ENCODE measurements at places on chromosomes 3 and 15. TPM values are rescaled to one million over a fixed set of nuclear protein-coding genes. Genes with fewer than 3 reads are reported as not detected.

DNA sequence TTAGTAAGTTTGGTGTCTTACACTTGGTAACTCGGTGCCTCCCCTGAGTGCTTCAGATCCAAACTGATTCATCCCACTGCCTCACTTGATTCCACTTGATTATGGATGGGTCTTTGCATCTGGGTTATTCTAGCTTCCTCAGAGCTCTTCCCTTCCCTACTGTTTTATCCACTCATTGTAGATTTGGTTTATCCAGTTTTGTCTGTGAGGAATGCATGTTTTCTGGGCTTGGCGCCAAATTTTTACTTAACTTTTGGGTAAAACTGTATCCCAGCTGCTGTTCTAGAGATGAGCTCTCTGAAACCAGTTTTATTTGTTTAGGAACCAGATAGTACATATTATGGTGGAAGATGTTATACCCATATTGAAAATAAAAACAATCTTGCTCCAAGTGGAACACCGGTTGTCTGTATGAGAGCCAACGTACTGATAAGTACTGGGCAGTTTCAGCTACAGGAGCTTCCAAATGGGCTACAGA is 20.9 kb downstream of the RAD54L2 start:
- no peak for DNase-seq

DNA sequence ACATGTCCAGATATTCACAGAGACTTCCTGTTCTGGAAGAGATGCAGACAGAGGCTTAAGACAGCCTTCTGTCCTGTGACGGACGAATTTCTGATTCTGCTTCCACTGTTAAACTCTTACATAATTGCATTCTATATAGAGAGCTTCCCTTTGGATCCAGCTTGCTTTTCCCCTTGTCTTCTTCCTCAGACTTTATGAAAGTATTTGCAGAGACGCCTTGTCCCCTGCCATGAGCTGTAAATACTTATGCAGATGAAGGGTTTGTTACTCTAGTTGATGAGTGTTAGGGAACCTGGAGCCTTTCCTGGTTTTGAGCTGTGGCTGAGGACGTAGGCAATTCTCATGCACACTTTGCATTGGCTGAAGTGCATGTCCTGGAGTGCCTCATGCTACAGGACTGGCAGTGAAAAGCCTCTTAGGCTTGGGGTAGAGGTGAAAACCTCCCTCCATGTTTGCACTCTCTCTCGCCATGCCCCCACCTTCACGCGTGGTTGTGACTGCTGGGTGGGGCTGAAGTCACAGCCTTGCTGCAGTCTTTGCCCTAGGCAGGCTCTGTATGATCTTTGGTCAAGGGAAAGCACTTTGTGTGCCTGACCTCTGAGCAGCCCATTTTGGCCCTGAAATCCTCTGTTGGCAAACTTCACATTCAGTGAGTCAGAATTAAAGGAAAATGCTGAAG is 286.6 kb downstream of the PTPRG start:
- peak; percentile 49 for DNase-seq

DNA sequence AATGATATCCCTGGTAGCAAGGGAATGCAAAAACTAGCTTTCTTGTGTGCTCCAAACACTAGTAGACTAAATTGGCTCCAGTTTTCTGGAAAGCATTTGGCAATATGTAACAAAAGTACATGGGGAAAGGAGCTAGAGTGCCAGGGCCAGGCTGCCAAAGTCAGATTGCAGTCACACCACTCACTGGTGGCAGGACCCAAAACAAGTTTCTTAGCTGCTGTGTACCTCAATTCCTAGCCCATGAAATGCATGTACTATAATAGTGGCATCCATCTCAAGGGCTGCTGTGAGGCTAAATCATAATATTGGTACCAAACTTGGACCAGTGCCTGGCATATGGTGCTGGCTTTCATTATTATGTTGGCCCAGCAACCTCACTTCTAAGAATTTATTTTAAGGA is 49.3 kb downstream of the CLDN18 start:
- DNase-seq = no peak

The SLC9C1 gene
- 0.13 TPM for total RNA-seq

The DISP2 gene
- 0.60 TPM for total RNA-seq

The MOBP gene
- total RNA-seq = not detected

- no peak for DNase-seq
Measured at GRCh38 chr3:43998370-43998835, 243.3 kb upstream of the TOPAZ1 start.

GRCh38 chr3:194606163-194606562 is 27.1 kb downstream of the TMEM44 start:
- DNase-seq = no peak

- no peak for DNase-seq
Measured at GRCh38 chr3:156973954-156974353, 147.8 kb downstream of the LEKR1 start.

- no peak for DNase-seq
Measured at GRCh38 chr3:177448987-177449359, 251.7 kb upstream of the TBL1XR1 start.

- DNase-seq = no peak
Measured at GRCh38 chr3:73924048-73924447, 299.3 kb upstream of the PDZRN3 start.

The SHC4 gene
- 0.55 TPM for total RNA-seq

The IMPG2 gene
- total RNA-seq = 0.31 TPM

DNA sequence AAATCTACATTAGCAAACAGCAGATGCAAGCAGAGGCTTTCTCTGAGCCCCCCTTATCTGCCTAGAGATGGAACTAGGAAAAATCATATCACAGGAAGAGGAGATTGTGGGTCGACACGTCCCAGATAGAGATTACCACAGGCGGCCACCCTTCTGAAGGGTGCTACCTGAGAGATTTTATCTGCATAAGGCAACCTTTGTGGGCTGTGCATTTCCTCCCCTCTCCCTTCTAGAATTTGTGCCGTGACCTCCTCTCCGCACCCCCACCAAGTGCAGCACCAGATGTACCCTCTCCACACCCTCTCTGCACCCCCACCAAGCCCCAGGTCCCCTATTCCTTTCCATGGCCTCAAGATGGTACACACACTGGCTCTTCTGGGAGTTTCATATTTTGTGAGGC is 27.4 kb downstream of the METTL6 start:
- no peak for DNase-seq

DNA sequence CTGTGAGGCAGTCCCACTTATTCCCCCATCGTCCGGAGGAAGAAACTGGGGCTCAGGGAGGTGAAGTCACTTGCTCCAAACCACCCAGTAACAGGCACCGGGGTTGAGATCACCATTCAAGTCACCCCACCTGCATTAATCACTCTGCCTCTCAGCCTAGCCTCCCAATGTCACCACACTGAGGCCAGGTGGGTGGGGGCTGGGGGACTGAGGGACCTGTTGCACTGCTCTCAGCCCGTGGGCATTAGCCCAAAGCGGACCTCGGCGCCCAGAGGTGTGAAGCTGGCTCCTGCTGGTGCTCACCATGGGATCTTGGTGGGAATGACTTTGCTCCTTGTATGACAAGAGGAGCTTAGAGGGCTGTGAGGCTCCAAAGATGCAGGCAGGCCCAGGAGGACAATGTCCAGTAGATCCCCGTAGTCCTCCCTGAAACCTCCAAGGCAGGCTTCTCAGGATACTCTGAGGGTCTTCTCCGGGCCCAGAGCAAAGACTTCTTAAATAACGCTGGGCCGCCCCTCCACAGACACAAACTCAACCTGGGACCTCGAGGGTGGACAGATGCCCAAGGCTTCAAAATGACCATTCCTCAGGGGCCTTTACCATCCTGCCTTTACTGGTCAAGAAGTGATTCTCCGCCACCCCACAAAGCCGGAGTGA is 1.7 kb downstream of the NT5DC2 start:
- DNase-seq = peak; percentile 42

The LIPC gene
- total RNA-seq = 10.5 TPM

GRCh38 chr3:8523041-8523440 is 21.4 kb downstream of the LMCD1 start:
- no peak for DNase-seq

DNA sequence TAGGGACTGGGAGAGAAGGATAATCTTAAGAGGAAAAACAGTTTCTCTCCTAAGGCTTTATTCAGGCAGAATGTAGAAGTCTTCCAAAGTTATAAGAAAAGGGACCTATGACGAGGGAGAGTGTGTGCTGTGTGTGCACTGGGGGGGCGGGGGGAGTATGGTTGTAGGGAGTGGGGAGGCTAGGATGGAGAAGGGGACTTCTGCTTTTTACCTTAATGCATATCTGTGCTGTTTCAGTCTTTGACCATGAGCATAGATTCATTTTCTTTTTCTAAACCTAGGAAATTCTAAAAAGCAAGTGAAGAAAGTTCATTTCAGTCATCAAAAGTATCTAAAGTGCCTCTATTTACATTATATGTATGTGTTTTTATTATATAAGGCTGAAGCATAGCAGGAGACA is 52.6 kb upstream of the RASA2 start:
- DNase-seq = no peak

- no peak for DNase-seq
Measured at GRCh38 chr3:138331143-138331894, 1.7 kb upstream of the NME9 start.

- DNase-seq = no peak
Measured at GRCh38 chr15:93129702-93130488, 40.9 kb upstream of the RGMA start.

DNA sequence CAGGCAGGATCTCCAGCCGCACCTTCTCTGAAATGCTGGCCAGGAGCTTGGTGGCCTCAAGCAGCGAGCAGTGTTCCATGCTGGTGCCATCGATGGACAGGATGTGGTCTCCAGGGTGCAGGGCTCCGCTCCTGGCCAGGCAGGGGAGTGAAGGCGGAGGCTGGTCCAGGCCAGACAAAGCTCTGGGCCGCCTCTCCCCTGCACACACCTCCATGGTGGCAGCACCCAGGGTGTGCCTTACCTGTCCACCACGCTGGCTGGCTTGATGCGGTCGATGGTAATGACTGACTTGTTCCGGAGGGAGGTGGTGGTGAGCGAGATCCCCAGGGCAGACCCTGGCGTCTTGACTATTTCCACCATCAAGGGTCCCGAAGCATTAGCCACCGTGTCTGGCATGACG is 20.0 kb downstream of the GRIP2 start:
- no peak for DNase-seq

The GABRB3 gene
- 8.3 TPM for total RNA-seq

The SNX22 gene
- total RNA-seq = 0.31 TPM

DNA sequence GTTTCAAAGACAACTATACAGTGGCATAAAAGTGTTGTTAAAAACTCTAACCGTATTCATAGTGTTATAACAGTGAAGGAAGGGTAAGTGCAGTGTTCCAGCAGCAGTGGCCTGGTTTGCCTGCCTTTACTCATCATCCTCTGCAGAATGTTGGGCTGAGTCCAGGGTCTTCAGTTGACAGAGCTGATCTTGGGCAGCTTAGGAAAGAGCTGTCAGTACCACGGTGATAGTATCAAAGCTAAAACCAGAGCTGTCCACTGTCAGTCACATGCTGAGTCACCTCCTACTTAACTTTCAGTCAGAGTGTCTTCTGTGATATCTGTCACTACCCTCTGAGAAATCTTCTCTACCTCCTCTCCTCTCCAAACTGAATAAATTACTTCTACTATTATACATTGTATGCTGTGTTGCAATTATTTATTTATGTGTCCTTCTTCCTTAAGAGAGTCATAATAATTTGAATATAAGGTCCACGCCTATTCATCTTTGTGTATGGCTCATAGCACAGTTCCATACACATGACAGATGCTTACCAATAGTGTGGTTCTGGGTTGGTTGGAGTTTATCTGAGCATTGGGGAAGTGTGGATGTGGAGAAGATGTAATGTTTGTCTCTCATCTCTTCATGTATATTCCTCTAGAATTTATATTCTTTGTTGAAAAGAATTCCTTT is 242.1 kb downstream of the ZIC1 start:
- no peak for DNase-seq

The ARPP21 gene
- 2.1 TPM for total RNA-seq

The DAPK2 gene
- 9.0 TPM for total RNA-seq

DNA sequence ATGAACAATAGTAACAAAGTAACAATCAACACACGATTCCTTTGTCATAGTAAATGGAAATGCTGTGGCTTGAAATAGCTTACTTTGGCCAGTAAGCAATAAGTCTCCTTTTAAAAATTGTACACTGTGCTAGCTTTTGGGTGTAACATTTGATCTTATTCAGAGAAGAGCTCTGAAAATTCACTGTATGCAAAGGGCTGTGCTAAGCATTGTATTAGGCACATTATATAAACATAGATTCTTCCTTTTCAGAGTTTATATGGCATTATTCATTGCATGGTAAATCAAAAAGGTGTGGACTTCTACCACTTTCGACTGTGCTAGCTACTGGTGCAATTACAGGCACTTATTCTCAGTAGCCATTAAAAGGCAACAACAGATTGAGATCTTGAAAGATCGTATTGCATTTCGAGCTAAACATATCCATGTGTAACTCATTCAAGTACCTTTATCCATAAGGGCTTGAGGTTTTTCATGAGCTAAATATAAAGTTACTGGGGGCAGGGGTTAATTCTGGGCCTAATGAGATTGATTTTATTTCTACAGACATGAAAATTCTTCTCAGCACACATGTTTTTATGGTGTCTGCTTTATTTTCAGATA is 246.8 kb downstream of the NR1D2 start:
- no peak for DNase-seq

The TLR9 gene
- 0.26 TPM for total RNA-seq

The RAB43 gene
- 27.2 TPM for total RNA-seq

DNA sequence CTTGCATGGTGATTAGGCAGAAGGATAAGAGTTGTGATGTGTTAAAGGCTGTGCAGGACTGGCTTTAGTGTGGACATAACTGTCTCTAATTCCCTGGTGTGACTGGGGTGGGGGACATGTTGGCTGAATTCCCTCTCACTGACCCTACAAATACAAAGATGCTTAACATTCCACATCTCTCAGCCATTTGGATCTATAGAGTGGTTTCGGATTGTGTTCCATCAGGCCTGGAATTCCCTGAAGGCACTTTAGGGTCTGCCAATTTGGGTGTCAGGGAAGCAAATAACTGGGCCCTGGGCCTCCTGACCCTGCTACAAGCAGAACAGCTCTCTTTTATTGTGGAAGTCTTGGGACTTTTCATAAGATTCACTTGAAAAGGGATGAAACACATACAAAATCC is 56.2 kb downstream of the ARHGEF26 start:
- DNase-seq = no peak

The UROC1 gene
- not detected for total RNA-seq

DNA sequence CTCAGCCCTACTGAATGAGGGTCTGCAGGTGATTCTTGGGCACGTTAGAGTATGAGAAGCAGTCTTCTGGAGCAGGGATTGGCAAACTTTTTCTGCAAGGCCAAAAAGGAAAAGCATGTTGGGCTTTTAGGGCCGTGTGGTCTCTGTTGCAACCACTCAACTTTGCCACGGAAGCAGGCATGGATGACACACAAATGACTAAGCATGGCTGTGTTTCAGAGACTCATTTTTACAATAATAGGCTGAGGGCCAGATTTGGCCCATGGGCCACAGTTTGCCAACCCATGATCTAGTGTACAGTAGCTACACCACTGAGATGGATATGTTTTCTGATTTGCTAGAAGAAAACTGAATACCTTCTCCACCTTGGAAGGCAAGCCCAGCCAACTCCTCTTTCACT is 66.1 kb upstream of the PRICKLE2 start:
- peak; percentile 49 for DNase-seq

DNA sequence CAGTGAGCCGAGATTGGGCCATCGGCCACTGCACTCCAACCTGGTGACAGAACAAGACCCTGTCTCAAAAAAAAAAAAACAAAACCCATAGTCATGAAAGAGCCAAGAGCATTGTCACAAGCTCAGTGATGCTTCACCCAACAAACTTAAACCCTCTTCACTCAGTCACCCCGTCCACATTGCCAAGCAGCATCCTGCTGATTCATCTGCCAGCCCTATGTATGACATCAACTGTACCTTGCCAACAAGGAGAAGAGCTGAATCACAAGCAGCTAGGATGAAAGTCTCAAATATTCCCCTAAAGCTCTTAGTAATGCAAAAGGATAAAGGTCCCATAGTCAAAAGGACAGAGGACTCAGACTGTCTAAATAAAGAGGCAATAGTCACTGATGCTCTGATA is 90.0 kb downstream of the ANO10 start:
- no peak for DNase-seq

- no peak for DNase-seq
Measured at GRCh38 chr3:34929036-34929435, 710.3 kb upstream of the ARPP21 start.

All from ureter (tissue), 1 donor.